ENCODE measurements at places on chromosomes 11 and 22.

GRCh38 chr11:59138643-59139042, 4.0 kb upstream of the FAM111A start:
- no peak for DNase-seq

- no peak for DNase-seq
These were observed 35.0 kb upstream of the MRGPRX1 start for GRCh38 chr11:18974192-18974591.

DNA sequence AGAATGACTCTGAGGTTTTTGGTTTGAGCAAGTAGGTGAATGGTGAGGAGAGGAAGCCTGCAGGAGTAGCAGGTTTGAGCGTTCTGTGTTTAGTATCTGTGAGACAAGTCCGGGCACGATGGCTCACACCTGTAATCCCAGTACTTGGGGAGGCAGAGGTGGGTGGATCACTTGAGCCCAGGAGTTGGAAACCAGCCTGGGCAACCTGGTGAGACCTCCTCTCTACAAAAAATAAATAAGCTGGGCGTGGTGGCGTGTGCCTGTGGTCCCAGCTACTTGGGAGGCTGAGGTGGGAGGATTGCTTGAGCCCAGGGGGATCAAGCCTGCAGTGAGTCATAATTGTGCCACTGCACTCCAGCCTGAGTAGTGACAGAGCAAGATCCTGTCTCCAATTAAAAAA, 9.7 kb upstream of the CENATAC start:
- DNase-seq: no peak

- no peak for DNase-seq
These were observed 7.9 kb upstream of the CTSC start for GRCh38 chr11:88345408-88345807.

DNA sequence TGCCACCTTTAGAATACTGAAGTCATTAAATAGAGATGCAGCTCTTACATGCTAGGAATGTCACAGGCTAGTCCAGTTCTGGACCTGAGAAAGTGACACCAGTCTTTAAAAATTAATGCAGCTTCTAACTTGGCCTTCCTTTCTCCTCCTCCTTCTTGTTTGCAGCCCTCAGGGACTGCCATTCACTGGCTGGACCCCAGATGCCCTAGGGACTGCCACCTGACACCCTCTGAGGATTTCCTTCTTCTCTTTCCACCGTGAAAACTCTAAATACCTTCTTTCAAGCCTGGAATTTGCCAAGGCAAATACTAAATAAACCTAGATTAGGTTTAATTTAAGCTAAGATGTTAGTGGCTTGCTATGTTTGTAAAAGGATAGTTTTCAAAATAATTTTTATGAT, 78.4 kb downstream of the MUC15 start:
- DNase-seq: no peak

DNA sequence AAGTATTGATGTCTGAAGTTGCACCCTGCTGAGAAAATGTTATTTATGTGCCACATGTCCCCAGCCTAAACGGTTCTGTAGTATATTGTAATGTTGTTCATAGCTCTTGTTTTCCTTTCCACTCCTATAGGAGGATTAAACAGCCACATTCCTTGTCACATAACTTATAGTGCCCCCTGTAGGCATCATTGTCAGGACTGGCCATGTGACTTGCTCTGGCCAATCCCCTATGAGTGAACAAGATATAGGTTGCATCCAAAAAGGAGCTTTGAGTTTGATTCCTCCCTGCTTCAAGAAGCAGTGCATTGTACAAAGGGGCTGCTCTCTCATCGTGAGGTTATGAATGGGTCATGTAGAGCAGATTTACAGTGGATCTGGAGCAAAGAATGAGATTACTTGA, 717.6 kb upstream of the ANO5 start:
- no peak for DNase-seq
